ENCODE measurements at places on chromosomes 7 and 10. TPM values are rescaled to one million over a fixed set of nuclear protein-coding genes. Genes with fewer than 3 reads are reported as not detected.

OR6B1 gene
- total RNA-seq = not detected

GRCh38 chr7:80432166-80432565 is 79.7 kb downstream of the GNAT3 start:
- DNase-seq = no peak

AGFG2 gene
- total RNA-seq = 54.6 TPM

AGR3 gene
- total RNA-seq = not detected

- no peak for DNase-seq
Measured at GRCh38 chr7:44329888-44330287, 4.5 kb upstream of the CAMK2B start.

HDAC9 gene
- total RNA-seq = 2.8 TPM

DNA sequence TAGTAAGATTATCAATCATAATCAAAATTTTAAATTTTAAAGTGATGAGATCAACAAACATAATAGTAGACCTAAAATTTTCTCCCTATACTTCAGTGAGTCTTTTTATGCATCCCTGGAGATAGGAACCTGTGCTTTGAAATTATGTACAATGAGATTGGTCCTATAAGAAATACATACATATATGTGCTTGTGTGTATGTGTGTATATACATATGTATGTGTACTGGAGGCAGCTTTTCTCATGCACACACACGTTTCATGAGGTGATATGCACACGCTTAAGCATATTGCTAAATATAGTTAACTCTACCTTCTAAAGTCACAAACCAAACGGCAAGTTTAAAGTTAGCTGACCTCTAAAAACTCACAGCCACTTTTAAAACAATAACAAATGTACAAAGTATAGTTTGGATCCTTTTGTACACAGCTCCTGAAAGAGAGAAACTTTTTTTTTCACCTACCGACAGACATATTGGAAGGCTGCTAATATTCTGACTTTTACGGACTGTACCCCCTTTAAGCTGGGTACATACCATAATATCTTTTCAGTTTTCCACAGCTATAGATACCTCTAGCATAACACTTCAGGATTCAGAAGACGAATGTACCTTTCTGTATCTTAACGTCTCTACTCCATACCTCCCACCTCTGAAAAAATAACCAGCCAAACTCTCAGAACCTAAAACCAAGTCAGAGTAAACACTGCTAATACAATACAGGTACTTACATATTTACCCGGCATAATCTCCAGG is 3.3 kb downstream of the ITGB1 start:
- no peak for DNase-seq
